ENCODE measurements at places on chromosomes 4 and X.

DNA sequence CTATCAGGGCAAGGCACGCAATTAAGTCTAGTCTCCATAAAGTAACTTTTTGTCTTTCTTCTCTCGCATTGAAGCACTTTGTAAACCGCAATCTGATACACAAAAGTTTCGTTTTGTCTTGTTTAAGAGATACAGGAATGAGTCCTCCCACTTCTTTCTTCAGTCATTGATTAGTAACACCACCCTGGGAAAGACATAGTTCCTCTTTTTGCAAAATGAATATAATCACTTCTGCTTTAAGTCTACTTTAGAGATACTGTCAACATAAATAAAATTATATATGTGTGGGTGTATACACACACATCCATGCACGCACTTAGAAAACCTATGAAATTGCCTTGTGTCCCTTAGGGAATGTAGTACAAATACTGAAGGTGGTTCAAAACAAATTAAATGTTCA lies 11.7 kb downstream of the COQ2 start:
- DNase-seq, result no peak

- no peak for DNase-seq
Observed at GRCh38 chrX:152641996-152642395, 4.3 kb downstream of the GABRQ start.

GRCh38 chrX:112769034-112769433 lies 71.6 kb downstream of the AMOT start:
- no peak for DNase-seq

GRCh38 chr4:40173470-40173875 lies 23.4 kb upstream of the RHOH start:
- no peak for DNase-seq

GRCh38 chrX:140500441-140500840 lies 4.4 kb downstream of the SOX3 start:
- no peak for DNase-seq

GRCh38 chr4:68683034-68683433 lies 12.6 kb upstream of the UGT2B15 start:
- no peak for DNase-seq

GRCh38 chr4:109424093-109424841 lies 9.3 kb upstream of the SEC24B start:
- DNase-seq, result no peak

GRCh38 chrX:81392396-81392795 lies 190.5 kb downstream of the SH3BGRL start:
- DNase-seq, result no peak

GRCh38 chr4:52957835-52958631 lies 95.9 kb downstream of the RASL11B start:
- DNase-seq, result no peak

DNA sequence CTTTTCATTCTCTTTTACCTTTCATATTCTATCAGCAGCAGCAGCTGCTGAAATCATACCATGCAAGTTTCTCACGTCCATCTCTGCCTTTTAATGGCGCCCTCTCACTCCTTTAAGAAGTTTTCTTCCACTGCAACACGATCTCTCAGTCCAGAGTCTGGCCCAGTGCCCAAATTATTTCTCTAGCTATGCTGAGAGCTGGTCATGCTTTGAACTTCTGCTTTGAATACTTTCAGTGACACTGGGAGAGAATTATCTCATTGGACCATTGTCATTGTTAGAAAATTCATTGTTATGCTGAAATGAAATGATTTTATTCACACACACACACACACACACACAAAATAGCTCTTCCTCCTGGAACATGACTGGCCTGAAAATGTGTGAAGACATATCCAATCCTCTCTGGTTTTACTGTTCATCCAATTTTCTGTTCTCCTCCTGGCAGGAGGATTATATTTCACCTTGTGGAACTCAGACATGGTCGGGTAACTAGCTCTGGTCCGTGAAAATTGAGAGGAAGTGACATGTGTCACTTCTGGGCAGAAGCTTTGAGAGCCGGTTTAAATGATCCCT lies 1.3 kb upstream of the PDHA1 start:
- DNase-seq, result no peak

DNA sequence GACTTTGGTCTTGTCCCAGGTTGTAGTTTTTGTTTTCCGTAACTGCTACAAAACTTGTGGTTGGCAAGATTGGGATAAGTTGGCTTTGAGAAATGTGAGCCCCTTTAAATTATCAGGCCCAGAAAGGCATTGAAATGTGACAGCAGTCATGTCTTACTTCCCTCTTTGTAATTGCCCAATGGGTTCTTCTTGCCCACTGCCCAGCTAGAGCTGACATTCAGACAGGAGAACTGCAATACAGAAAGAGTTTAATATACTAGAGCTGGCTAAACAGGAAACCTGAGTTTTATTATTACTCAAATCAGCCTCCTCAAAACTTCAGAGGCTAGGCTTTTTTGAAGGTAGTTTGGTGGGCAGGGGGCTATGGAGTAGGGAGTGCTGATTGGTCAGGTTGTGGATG lies 288.3 kb downstream of the ZNF674 start:
- DNase-seq, result no peak

Measured in GM12892 (cell line).